Stimulated activated CD4-positive, alpha-beta T cell treated with anti-CD3 and anti-CD28 coated beads, TNF-alpha, amount 100 ng/mL, for 1 hour (primary cell): ENCODE measurements at places on chromosomes 13 and 19.

GRCh38 chr13:112065521-112065866, 1.5 kb upstream of the SOX1 start:
- DNase-seq, result no peak

GRCh38 chr13:112814905-112815585, 125.2 kb downstream of the ATP11A start:
- DNase-seq, result no peak

DNA sequence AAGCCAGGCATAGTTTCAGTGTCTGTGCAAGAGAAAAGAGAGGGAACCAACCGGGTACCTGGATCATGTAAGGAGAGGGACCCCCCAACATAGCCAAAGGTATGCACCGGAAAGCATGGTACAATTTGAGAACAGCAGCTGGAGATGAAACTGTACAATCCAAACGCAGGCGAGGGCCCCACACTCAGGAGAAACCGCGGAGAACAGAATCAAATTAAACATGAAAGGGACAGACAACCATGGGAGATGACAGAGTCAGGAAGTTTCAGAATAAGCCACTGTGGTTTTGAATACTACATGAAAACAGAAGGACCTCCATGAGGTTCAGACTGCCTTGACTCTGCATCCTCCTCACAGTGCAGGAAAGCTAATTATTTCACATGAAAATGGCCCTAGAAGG, 62.9 kb upstream of the SPATA13 start:
- DNase-seq, result no peak

DNA sequence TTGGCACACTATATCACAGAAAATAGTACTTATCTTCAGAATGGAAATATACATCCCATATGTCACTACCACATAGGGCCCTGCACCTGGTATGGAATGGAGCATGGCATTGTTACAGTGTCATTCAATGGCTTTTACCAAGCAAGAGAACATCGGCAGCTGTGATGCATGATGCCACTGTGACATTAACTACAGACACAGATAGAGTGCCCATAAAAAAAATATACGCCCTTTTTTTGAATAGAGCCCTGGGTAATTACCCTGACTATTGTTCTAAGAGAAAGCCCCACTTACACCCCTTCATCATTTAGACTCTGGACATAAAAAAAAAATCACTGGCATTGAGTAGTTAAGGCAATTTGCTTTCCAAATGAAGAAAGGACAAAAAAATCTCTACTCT, 320.3 kb downstream of the DNAJC15 start:
- DNase-seq, result no peak

DNA sequence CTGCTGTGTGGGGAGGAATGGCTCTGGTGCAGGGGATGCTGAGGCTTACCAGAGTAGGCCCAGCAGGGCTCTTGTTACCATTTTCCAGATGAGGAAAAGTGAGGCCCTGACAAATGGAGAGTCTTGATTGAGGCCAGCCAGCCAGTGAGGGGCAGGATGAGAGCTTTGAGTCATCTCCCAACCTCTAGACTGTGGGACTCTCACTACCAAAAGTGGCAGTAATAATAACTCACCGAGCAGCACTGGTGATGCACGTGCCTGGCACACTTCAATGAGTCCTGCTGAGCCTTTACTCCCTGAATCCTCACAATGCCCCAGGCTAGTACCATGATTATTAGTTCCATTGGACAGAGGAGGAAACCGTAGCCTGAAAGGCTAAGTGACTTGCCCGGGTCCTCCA, 7.8 kb downstream of the CIC start:
- no peak for DNase-seq

DNA sequence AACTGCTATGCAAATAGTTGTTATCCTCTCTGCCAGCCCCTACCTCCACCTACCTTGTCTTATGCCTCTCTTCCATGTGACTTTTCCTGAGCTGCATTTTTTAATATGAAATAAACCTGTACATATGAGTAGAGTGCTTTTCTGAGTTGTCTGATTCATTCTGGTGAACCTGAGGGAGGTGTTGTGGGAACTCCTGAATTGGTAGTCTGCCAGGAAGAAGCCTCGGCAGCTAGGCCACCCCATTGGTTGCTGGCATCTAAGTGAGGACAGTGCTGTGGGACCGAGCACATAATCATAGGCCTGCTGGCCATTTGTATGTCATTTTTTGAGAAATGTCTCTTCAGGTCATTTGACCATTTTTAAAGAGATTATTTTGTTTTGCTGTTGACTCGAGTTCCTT, 1146.8 kb downstream of the UQCRFS1 start:
- no peak for DNase-seq

DNA sequence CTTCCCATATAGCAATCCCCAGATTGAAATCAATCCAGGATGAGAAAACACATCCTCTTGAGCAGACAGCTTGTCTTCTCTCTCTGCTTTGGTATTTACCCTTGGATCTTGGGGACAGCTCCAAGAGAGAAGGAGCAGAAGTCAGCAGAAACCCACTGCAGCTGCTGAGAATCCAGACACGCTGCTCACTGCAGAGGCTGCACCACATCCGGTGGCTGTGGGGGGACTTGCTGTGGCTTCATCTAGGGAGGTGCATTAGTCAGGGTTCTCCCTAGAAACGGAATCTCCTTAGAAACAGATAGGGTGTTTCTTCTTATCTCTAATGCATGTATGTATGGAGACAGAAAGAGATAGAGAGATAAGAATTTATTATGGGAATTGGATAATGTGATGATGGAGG, 2.7 kb downstream of the CYP4F12 start:
- DNase-seq, result no peak

- no peak for DNase-seq
Measured at GRCh38 chr13:68185444-68186141, 955.5 kb upstream of the PCDH9 start.

DNA sequence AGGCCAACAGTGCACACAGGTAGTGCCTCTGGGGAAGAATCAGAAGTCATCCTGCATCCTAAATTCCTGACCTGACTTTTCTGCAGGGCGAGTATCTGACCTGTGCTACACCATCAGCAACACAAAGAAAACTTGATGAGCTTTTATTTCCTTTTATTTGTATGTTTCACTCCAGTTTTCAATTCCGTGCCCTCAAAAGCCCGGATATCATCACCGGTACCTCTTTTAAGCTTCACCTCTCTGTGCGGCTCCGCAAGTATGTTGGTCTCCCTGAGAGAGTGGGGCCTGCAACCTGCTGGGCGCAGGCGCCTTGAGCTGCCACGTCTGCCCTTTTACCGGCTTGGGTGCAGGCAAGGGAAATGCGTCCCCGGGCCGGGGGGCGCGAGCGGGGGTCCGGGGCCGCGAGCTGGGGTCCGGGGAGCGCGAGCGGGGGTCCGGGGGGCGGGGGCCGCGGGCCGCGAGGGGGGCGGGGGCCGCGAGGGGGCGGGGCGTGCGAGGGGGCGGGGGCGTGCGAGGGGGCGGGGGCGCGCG, 4.3 kb upstream of the DUXA start:
- DNase-seq, result no peak
